ENCODE measurements at places on chromosomes 7 and 10.
A peak's percentile ranks its signal among the peaks of the same experiment; 100 is the strongest.

DNA sequence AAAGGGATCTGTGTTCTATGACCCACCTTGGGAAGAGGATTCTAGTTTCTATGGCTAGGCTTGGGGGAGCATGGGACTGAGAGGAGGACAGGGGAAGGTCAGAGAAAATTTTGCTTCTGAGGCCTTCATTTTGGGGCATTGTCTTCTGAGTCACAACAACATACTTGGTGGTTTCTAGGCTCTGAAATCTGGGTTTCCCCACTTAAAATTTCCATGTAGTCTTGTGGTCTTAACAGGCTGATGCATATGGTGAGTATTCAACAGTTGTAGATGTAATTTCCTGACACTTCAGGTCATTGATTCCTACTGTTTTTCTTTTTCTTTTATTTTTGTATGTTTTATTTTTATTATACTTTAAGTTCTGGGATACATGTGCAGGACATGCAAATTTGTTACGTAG is 88.5 kb downstream of the ANKRD7 start:
- DNase-seq = no peak

- DNase-seq = no peak
These were observed 28.2 kb downstream of the UMAD1 start for GRCh38 chr7:7668706-7669105.

GRCh38 chr7:78039790-78040776 is 241.5 kb downstream of the PHTF2 start:
- DNase-seq = peak; percentile 54

DNA sequence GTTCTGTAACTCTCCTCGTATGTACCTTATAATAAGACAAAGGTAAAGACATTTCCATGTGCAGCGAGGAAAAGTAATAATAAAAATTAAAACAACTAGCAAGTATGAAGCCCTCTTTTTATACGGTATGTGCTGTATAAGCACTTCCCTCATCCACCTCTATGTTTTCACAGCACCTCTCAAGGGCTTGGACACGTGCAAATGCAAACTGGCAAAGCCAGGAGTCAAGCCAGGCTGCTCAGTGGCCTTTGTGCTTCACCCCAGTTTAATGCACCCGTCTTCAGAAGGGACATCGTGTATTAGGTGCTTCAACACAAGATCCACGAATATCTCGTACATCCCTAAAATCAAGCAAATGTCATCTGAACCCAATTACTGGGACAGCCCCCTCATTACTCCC is 1.3 kb upstream of the DGKI start:
- no peak for DNase-seq

DNA sequence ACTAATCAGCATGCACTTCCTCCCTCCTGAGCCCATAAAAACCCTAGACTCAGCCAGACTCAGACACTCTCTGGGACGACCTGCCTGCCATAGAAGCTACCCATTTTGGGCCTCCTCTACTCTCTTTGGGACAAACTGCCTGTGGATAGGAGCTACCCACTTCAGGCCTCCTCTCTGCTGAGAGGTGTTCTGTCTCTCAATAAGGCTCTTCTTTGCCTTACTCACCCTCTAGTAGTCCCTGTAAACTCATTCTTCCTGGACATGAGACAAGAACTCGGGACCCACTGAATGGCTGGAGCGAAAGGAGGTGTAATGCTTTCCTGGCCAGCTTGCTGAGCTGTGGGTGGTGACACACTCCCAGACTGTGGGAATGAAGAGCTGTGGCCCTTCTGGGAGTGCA is 424.8 kb upstream of the FZD8 start:
- DNase-seq = no peak

- no peak for DNase-seq
These were observed 73.2 kb upstream of the ST8SIA6 start for GRCh38 chr10:17527514-17528146.

DNA sequence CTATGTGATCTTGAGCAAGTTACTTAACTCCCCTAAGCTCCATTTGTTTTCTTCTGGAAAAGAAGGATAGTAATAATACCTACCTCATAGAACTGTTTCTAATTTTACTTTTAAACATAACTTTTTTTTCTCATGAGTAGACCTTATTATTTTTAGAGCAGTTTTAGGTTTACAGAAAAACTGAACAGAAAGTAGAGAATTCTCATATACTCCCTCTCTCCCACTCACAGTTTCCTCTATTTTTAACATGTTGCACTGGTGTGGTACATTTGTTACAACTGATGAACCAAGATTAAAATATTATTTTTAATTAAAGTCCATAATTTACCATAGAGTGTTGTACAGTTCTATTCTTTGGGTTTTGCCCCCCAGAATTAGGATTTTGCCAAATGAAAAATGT is 221.3 kb upstream of the CSTF2T start:
- no peak for DNase-seq

DNA sequence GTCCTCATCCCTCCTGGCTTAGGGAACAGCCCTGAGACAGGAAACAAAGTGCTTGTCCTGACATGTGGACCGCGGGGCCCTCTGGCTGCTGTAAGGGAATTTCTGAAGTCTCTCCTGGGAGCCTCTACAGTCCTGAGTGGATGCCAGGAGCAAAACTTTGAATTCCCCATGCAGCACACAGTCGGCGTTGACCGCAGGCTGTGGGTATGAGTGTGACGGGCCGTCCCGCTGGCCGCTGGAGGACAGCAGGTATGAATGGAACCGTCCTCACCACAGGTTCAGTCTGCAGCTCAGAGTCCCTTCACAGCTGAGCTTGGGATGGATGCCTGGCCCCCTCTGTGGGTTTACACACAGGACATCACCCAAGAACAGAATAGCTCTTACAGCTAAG is 94.9 kb downstream of the GPR26 start:
- DNase-seq = no peak

DNA sequence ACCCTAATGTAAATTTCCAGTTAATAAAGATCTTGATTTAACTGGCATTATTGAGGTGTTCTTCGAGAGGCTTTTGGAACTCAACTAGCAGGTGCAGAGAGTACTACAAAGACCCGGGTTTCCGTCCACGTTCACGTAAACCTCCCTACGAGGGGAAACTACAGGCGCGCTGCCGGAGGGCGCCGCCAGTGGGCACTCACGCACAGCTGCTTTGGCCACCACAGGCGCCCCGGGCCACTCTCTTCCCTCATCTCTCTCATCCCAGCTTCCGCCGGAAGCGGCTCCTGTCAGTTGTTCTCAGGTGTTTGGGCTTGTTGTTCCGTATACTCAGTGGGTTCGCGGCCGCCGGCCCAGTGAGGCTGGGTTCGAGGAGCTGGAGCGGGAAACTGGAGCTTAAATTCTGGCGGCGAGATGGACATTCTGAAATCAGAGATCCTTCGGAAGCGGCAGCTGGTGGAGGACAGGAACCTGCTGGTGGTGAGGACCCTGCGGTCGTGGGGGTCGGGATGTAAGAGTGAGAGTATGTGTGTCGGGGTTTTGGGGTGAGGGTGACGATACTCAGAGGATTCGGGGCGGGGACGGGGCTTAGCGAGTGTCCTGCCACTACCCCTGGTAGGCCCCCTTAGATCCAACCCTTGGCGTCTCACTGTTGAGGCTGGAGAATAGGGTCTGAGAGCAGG is at the start of gene PRPF18:
PRPF18 (plus strand) TSS at position 290 of the 680 bp plus-strand sequence; CDS start at position 412, 122 bp downstream.
- peak; percentile 92 for DNase-seq

- DNase-seq = no peak
These were observed 5.7 kb downstream of the ATG9B start for GRCh38 chr7:151018421-151019129.

GRCh38 chr10:108410236-108410635 is 1245.7 kb upstream of the SORCS1 start:
- DNase-seq = no peak

DNA sequence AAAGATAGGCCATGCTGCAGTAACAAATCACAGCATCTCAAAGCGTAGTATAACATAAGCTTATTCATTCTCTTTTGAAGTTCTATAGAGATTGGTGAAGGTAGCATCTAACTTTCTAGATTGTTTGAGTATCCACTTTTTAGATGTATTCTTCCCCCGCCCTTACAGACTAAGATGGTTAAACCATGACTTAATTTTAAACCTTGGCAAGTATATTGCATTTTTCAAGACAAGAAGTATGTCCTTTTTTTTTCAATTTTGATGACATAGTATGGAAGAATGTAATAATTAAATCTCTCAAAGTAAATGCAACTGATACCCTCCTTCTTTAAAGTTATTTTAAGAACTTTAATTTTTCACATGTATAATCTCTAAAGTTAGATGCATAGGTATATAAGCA is 190.0 kb downstream of the KCND2 start:
- no peak for DNase-seq

GRCh38 chr10:80538481-80539185 is 931 bp downstream of the SH2D4B start:
- no peak for DNase-seq

GRCh38 chr7:130886438-130887135 is 152.6 kb upstream of the KLF14 start:
- DNase-seq = no peak

DNA sequence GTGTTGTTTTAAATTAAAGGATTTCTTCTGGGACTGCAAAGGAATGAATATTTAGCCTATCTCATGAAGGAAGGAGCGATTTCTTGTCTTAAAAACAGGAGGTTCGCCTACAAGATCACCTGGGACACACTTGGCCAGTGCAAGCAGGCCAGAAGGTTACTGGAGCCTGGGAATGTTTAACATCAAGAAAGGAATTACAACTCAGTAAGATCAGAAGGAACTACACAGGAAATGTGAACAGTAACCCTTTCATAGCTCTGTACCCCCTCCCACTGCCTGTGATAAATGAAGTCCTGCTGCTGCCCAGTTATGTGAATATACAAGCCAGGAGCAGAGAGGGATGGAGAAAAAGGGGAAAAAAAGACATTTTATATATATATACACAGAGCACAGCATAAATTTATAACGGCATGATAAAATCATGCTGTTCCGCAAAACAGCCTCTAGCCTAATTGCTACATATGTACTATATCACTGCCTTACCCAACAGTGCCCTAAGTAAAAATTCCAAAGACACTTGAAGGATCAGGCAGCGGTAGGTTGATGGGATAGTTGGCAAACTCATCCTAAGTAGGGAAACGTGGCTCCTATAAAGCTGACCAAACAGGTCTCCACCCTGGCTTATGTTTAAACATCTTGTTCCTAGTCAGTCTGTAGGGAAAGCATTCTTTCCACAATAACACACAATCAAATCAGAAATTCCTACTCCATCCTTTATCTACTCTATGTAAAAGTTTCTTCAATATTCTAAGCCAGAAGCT is 63.8 kb downstream of the ZNF438 start:
- no peak for DNase-seq

DNA sequence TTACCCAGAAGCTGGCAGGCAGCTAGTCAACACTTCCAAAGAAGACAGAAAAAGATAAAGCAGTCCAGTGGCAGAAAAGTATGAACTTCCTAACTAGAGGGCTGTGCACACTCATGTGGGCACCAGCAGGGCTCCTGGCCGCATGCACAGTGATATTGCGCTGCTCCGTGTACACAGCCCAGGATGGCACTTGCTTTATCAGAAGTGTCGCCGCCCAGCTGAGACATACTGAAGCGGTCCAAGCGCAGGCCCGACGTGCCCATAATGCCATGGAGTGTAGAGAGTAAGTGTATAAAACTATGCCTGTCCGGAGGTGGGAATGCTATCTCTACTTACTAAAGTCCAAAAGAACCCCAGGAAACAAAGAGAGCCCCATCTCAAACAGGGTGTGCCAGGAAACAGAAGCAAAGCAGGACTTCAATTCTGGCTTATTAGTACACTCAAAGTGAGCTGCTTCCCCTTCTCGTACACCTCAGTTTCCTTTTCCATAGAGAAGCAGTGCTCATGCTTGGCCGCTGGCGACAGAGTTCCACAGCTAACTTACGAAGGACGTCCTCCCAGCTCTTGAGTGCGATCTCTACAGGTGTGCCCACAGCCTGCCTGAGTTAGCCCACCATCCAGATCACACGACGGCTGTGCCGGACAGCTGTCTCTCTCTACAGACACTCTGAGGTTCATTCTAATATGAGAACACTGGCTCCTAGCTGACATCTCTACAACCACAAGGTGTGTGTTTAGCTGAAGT is 234.3 kb downstream of the COBL start:
- DNase-seq = no peak

DNA sequence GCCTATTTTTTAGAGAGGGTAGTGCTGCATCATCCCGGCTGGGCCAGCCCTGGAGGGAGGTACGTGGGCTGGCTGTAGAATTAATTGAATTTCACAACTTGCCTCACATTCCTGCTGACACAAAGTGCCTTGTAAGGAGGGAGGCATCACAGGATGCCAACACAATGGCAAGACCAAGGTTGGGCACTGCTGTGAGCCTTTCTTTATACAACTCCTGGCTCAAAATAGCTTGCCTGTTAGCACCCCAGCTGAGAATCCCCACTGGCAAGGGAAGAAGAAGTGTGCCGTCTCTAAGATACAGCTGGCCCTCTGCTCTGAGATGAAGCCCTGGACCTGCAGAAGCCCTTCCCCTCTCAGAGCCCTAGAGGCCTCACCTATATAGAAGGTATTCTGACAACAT is 873.9 kb downstream of the GRID1 start:
- no peak for DNase-seq

DNA sequence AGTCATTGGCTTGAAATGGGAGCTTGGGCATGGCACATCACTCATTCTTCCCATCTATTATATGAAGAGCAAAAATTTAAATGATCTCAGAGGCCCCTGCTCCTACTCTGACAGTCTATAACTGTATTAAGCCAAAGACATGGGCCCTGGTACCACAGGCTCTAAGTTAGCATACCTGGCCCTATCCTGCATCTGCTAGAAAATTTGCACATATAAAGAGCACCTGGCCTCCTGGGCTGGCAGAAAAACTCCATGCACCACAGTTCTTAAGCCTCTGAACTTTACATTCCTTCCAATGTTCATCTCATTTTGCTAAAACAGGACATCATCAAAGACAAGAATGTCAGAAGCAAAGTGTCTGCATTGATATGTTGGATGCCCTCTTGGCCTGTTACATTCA is 29.6 kb upstream of the ANK3 start:
- DNase-seq = no peak

GRCh38 chr7:131692131-131692960 is 135.9 kb upstream of the PODXL start:
- no peak for DNase-seq

DNA sequence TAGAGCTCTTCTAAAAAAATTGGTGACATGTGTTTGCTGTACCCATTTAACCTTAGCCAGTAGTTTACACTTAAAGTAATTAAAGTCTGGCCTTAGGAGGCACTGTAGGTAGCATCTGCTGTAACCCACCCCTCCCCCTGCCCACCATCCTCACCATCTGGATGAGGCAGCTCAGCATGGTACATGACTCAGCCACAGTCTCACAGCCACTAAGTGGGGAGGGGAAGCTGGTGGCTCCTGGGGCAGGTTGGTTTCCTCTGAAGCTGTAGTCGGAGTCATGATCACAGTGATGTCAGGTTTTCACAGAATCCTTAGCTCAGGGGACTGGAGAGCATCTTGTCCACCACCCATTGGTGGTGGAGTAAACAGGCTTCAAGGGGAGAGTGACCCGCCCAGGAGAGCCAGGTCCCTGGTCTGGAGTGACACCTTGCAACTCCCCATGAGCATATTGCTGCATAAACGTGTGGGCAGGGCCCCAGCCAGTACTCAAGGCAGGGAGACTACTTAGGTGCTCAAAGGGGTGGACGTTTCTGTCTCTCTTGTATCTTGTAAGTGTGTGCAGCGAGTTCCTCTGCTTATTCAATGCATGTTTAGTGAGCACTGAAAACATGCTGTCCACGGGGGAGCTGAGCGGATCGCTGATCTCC is 125.9 kb downstream of the GRK5 start:
- no peak for DNase-seq

Measured in GM12891 (cell line).